ENCODE measurements at places on chromosomes 1 and 21.

- DNase-seq, result no peak
Observed at GRCh38 chr1:207430602-207431001, 23.5 kb upstream of the CR2 start.

GRCh38 chr21:44490405-44490804 is 35.1 kb downstream of the LRRC3 start:
- no peak for DNase-seq

- DNase-seq, result no peak
Observed at GRCh38 chr1:110227774-110228173, 17.7 kb downstream of the KCNC4 start.

- DNase-seq, result peak; percentile 65
Observed at GRCh38 chr1:26278303-26278702, 1.6 kb upstream of the SH3BGRL3 start.

- DNase-seq, result no peak
Observed at GRCh38 chr1:107479865-107480350, 339.1 kb downstream of the NTNG1 start.

DNA sequence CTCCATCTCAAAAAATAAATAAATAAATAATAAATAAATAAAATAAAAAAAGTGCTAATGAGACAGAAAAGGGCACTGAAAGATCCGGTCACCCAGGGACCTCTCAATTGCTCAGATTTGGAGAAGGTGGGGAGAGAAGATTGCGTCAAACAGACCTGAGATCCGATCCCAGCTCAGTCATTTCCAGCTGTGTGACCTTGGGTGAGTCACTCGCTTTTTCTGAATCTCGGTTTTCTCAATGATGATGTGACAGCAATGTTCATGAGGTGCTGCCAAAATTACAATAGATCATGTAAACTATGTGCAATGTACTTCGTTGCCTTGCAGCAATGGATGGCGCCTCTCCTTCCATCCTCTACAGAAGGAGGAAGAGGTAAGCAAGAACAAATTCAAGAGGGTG is 11.1 kb upstream of the MEF2D start:
- DNase-seq, result no peak

DNA sequence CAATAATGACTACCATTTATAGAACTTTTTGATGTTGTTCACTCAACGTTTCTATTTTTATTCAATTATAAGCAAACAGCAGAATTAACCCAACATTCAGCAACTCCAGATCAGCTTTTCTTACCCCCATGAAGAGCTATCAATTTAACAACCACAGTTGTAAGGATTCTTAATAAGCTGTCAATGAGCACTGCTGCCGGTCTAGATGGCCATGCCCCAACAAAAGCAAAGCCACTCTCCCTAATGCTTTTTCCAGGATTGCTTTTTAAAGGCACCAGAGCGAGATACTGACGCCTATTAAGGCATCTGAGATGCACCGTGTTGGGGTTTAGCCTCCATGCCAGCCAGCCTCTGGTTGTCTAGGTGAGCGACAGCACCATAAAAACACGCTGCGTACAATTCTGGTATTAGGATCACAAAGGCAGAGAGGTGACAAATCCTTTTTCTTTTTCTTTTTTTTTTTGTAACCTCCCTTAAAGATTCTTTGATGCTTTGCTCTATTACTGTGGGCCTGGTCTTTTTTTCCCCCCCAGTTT is 39.5 kb downstream of the PTPRC start:
- no peak for DNase-seq

DNA sequence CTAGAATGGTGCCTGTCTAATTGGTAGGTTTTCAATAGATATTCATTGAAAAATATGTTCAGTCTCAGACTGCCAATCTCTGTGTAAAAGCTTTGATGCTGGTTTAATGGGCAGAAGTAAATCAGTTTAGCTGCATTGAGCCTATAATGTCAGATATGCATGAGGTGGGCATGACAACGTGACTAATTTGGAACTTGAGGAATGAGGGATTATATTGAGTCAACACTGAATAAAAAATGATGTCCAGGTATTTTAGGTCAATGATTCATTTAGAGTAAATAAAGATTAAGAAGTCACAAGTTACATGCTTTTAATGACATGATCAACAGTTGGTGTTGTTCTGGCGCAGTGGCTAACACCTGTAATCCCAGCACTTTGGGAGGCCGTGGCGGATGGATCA is 3.0 kb downstream of the WDR3 start:
- DNase-seq, result no peak

- DNase-seq, result no peak
Observed at GRCh38 chr1:58854576-58854975, 70.7 kb upstream of the JUN start.

All from GM04503 (cell line).